CD4-positive, alpha-beta memory T cell (primary cell): ENCODE measurements at places on chromosomes 2 and 18.

GRCh38 chr2:217429981-217430500 is 570.2 kb upstream of the TNP1 start:
- no peak for DNase-seq

DNA sequence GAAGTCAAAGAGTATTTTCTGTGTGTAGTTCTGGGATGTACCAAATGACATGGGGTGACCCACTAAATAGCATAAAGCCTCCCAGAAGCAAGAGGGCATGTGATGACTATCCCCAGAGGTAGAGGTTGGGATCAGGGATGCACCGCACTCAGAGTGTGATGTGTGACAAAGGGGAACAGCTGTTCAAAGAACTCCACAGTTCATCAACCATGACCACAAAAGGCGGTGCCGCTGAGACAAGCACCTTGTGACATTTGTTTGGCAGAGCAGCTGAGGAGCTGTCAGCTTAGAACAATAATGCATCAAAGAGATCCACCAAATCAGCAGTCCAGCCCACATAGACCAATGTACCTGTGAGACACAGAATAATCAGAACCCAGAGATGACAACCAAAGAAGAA is 81.3 kb downstream of the VWC2L start:
- no peak for DNase-seq

GRCh38 chr2:143192106-143192505 is 62.9 kb downstream of the ARHGAP15 start:
- DNase-seq, result no peak

- no peak for DNase-seq
These were observed 5.0 kb upstream of the ATP9B start for GRCh38 chr18:79064228-79064627.
